Thyroid gland (tissue), 4 donors: ENCODE measurements at places on chromosomes 2 and 18.

DNA sequence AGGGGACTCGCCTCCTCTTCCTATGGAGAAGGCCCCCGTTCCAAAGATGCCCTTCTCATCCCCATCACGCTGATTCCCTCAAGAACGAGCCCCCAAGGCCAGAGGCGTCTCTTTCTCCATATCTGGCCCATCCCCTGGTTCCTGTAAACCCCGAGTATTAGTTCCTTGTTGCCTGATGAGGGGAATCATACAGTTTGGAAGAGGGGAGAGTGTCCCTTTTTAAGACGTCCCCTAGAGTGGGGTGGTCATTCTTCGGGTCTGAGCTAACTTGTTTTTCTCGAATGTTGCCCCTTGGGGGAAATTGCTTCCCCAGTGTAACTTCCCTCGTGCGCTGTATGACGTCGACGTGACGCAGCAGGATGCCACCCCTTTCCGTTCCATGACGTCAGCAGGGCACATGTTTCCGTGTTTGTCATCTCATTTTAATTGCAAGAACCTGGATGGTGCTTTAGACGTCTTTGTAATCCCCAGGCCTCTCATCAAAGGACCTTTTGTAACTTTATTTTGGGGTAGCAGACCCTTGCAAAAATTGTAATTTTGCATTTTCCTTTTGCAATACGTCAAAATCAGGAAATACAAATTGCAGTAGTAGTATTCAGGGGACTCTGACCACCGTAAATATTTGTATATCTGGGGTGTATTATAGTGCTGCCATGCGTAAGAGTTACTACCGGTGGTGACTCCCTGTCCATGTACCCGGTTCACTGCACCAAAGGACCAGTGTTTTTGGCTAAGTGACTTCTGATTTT, 569 bp downstream of the BABAM2 start:
- DNase-seq, result peak; percentile 68

GRCh38 chr2:231525248-231526163, 4.7 kb downstream of the NMUR1 start:
- DNase-seq, result no peak

GRCh38 chr2:67283641-67284040, 113.5 kb upstream of the ETAA1 start:
- no peak for DNase-seq

DNA sequence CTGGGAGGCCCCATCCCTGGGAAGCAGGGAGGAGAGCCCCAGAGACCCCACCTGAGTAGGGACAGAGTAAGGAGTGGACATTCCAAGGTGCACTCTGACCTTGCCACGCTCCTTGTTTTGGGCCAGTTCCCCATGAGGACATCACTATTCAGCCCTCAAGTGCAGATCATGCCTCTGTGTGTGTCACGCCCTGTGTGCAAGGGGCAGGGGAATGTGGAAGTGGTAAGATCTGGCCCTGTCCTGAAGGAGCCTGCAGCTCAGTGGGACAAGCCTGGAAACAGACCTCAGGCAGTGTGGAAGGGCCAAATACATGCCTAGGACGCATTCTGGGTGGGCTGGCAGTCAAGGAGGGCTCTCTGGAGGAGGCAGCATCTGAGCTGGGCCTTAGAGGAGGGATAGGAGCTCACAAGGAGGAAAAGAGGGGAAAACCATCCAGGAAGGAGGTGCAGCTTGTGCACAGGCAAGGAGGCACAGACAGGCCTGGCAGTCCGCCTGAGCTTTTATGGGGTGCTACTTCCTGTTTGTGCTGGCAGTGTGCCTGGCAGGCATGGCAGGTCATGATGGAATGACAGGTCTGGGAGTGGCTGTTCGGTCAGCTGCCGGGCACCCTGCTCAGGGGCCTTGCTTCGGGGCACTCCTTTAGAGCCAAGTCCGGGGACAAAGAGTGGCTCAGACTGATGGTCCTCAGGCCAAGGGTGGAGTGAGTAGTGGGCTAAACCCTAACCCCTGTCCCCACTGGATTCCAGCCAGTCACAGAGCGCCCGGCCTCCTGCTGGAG, 3.3 kb downstream of the KLHL30 start:
- DNase-seq, result peak; percentile 37

GRCh38 chr2:191738667-191739066, 60.7 kb downstream of the NABP1 start:
- no peak for DNase-seq

GRCh38 chr18:63234841-63235240, 84.7 kb downstream of the BCL2 start:
- DNase-seq, result no peak

GRCh38 chr2:148896136-148896535, 21.1 kb downstream of the KIF5C start:
- no peak for DNase-seq

DNA sequence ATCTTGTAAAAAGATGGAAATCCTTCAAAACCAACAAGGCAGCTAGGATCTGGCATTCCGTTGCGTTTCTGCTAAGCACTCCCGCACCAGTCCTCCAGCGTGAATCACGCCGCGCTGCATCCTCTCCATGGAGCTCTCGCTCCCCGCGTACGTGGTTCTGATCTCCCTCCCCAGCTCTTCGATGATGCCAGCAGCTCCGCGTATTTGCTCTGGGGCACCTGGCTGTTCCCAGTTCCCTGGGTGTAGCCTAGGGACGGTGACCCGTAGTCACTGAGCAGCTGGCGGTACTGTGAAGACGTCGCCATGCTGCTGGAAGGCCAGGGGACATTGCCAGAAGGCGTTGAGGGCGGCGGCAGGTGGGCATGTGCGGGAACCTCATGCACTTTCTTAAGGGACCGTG, 407.5 kb downstream of the RNF144A start:
- no peak for DNase-seq

DNA sequence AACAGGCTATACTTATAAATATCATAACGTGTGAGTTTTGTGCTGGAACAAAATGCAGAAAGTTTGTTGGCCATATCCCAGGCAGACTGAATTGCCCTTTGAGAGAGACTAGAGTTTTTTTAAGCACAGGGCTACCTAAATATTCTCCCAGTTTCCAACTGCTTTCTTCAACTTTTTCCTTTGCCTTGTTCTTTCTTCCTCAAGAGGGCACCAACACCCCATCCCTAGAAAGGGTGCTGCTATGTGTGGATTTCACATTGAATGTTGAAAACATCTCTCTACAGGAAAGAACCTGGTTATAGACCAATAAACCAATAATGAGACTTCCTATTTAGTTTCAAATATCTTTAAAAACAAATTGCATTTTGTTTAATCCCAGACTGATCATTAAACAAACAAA, 87.9 kb downstream of the ICOS start:
- DNase-seq, result no peak

DNA sequence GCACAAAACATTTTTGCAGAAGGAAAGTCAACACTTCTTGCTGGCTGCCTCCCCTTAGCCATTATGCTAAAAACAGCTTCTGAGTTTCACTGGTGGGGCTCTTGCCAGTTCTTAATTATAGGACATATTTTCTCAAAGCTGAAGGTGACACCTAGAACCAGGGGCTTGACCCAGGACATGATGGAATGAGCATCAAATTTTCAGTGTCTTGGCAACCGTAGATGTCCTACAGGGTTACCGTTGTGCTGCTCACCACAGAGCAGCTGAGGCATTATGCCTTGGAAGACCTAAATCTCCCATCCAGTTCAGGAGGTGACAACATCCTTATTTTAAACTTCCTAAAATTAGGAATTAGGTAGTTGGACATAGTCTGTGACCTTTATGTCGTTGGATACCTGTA, 46.7 kb downstream of the TMEM185B start:
- DNase-seq, result no peak

DNA sequence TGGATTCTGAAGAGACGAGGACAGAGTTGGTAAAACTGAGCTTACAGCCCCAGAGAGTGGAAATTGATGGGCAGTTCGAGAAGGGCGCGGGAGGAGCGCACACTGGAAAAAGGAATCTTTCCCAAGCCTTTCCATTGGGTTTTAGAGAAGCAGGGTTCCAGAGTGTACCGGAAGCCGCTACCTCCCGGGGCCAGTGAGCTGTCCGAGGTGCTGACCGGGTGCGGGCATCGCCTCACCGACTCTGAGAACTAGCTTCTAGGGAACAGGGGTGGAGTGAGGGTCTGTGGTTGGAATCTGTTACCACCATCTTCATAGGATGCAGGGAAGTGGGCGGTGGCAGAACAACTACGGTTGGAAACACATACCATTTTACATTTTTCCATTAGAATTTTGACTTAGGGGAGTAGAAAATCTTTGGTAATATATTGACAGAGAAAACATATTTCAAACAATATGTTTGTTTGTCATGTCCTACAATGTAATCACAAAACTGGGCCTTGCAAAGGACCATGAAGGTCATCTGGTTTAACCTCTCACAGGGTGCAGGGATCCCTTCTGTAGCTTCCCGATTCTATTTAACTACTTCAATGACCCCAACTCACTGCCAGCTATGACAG, 724 bp downstream of the NMS start:
- DNase-seq, result peak; percentile 17

DNA sequence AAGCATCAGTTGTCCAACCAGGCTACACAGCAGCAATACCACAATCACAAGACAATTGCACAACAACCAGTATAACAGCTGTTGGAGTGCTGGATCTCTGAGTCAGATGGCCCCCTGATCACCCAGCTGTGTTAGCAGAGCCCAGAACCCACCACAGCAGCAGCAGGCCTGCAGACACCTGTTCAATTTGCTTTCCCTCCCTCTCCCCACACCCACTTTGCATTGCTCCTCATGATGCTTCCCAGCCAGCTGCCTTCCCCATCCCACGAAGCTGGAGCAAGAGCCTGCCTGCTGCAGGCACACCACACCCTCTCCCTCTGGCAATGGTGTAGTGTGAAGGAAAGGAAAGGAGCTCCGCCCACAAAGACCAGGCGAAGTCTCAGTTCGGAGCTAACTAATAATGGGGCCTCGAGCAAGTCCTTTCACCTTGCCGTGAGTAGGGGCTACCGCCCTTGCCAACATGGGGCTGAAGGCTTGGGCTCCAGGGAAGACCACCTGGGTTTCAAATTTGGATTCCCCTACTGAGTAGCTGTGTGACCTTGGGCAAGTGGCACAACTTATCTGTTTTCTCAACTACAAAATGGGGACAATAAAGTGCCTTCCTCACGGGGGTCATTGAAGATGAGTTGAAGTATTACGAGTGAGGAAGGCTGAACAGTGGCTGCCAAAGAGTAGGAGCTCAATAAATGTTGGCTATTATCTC, 19.4 kb upstream of the ZBTB7C start:
- no peak for DNase-seq

- DNase-seq, result no peak
These were observed 112.9 kb downstream of the AFF3 start for GRCh38 chr2:100029460-100029859.

- DNase-seq, result peak; percentile 75
These were observed 115.3 kb downstream of the METTL8 start for GRCh38 chr2:171318463-171318934.

GRCh38 chr2:195531754-195532153, 125.3 kb upstream of the SLC39A10 start:
- DNase-seq, result peak; percentile 24

GRCh38 chr2:228017784-228018183, 146.4 kb downstream of the DAW1 start:
- no peak for DNase-seq

DNA sequence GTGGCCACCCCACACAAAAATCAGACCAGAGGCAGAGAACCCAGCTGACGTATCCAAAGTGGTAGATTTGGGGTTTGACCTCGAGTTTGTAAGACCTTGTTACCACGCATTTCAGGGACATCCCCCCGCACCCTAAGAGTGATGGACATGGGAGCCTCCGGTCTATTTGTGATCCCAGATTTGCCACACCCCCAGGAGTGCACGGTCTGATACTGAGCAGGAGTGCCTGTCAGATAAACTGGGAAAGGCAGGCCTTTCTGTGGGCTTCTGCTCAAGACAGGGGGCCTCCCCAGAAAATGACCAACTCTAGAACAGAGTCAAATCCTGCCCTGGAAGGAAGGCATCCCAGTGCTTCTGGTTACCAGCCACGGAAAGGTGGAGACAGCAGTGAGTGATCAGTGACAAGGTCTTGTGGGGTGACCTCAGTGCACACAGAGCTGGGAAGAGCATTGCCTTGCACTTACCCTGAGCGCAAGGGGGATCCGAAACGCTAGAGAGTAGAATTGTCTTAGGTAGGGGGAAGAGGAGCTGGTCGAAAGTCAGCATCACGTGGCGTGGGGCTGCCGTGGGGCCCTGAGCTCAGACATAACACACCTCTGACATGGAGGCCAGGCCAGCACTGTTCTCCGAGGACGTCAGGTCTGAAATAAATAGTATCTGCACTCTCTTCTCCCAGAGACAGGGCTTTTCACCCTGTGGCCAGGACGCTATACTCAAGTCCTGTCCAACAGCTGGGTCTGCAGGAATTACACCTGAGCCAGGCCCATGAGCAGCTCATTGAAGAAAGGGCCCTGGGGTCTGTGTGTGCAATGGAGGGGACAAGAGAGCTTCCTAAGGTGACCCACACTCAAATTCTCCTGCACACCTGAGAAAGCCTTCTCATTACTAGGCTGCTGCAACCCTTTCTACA, 242.4 kb upstream of the SALL3 start:
- DNase-seq, result no peak

- DNase-seq, result no peak
These were observed 80.5 kb upstream of the UPP2 start for GRCh38 chr2:158021226-158021625.

DNA sequence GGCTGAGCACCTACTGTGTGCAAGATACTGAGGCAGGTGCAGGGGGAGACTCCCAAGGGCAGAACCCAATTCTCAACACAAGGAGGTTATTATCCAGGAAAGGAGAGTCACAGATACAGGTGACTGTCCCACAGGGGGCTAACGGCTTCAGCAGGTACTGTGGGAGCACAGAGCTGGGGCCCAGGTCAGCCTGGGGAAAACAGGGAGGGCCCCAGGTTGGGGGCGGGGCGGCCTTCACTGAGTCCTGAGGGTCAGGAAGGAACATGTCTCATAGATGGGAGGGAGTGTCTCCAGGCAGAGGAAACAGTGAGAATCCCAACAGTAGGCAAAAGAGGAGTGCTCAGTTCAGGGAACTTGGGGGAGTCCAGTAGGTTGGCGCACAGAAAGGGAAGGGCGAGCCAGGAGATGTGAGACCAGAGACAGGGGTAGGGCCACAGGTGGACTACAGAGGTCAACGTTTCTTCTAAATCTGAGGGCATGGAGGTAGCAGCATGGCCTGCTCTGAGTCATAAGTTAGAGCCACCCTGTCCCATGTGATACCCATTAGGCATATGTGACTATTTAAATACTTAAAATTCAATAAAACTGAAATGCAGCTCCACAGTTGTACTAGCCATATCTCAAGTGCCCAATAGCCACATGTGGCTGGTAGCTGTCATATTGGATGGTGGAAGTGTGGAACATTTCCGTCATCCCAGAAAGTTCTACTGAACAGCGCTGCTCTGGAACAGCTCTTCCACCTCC, 157.2 kb downstream of the TTC32 start:
- no peak for DNase-seq

GRCh38 chr2:204453730-204454167, 91.5 kb upstream of the PARD3B start:
- peak; percentile 84 for DNase-seq

GRCh38 chr18:54173980-54174630, 50.4 kb downstream of the MBD2 start:
- no peak for DNase-seq

- DNase-seq, result no peak
These were observed 82.8 kb downstream of the ASXL3 start for GRCh38 chr18:33660696-33661310.

GRCh38 chr2:220687231-220687843, 884.8 kb downstream of the EPHA4 start:
- peak; percentile 78 for DNase-seq

- peak; percentile 10 for DNase-seq
These were observed 564 bp downstream of the GCC2 start for GRCh38 chr2:108449410-108450130.

- no peak for DNase-seq
These were observed 385.4 kb upstream of the SYT4 start for GRCh38 chr18:43662657-43663056.

GRCh38 chr2:185012643-185013042, 414.3 kb downstream of the ZNF804A start:
- no peak for DNase-seq

GRCh38 chr2:234198976-234199375, 148.5 kb downstream of the SPP2 start:
- DNase-seq, result no peak
